ENCODE measurements at places on chromosomes 12 and 14. TPM values are rescaled to one million over a fixed set of nuclear protein-coding genes. Genes with fewer than 3 reads are reported as not detected.

- DNase-seq = no peak
Measured at GRCh38 chr12:130634866-130635265, 81.2 kb downstream of the RIMBP2 start.

DNA sequence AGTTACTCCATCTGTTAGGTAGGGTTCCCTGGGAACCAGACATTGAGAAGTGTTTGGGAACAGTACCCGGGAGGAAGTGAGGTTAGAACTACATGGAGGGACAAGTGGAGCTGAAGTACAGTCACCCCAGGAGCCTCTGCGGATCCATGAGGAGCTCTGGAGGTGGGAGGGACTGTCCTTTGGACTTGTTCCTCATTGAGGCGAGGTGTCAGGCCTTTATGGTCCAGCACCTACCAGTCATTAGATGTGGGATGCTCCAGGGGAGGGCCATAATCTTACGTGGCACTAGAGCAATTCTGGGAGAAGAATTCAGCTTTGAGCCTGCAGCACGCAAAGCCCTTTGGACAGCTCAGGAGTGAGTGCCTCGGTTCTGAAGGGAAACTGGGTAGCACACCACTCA is 142.8 kb downstream of the DACT1 start:
- no peak for DNase-seq

- DNase-seq = no peak
Measured at GRCh38 chr14:100688598-100689461, 37.9 kb upstream of the DLK1 start.

- DNase-seq = no peak
Measured at GRCh38 chr12:90954921-90955320, at the start of gene CCER1. TSS of gene CCER1 (minus strand) at chr12:90955176. CDS start at chr12:90954742, 434 bp downstream.

GRCh38 chr14:21215879-21216251 is 53.4 kb downstream of the HNRNPC start:
- no peak for DNase-seq

Gene IPO8
- total RNA-seq = 23.0 TPM

Gene PRR13
- total RNA-seq = 55.0 TPM

All from glomerular endothelial cell (primary cell).